NCI-H226 (cell line): ENCODE measurements at places on chromosomes 16 and 17.

DNA sequence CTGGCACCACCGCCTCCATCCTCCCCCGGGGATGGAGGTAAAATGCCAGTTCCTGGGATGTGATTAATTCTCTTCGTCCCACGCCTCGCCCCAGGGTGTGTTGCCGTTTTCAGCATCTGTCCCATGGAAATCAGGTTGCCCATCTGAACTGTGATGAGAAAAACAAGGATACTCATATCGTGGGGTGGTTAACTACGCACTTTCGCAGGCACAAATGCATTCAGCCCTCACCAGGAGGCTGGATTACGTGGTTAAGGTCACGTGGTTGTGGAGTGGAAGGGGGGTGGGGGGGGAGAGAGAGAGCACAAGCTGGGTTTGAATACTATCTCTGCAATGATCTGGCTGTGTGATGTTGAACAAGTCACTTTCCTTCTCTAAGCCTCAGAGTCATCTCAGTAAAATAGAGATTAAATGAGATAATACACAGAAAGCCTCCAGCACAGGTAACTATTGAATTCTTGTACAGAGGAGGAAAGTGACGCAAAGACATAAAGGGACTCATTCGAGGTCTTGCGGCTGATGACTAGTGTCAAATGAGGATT, 74.7 kb downstream of the BMERB1 start:
- DNase-seq: no peak

DNA sequence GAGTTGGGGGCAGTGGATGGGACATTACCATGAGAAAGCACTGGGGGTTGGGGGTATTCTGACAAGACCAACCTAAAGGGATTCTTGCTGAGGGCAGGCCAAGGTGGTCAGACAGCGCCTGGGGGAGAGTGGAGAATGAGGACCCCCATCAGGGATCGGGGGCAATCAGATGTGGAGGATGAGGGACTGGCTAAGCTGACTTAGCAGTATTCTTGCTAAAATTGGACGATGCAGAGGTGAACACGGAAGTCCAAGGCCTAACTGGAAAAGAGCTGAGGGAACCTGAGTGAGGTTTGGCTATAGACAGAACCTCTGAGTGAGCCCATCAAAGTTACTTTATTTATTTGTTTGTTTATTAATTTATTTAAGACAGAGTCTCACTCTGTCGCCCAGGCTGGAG, 9.2 kb downstream of the QPRT start:
- DNase-seq: no peak

DNA sequence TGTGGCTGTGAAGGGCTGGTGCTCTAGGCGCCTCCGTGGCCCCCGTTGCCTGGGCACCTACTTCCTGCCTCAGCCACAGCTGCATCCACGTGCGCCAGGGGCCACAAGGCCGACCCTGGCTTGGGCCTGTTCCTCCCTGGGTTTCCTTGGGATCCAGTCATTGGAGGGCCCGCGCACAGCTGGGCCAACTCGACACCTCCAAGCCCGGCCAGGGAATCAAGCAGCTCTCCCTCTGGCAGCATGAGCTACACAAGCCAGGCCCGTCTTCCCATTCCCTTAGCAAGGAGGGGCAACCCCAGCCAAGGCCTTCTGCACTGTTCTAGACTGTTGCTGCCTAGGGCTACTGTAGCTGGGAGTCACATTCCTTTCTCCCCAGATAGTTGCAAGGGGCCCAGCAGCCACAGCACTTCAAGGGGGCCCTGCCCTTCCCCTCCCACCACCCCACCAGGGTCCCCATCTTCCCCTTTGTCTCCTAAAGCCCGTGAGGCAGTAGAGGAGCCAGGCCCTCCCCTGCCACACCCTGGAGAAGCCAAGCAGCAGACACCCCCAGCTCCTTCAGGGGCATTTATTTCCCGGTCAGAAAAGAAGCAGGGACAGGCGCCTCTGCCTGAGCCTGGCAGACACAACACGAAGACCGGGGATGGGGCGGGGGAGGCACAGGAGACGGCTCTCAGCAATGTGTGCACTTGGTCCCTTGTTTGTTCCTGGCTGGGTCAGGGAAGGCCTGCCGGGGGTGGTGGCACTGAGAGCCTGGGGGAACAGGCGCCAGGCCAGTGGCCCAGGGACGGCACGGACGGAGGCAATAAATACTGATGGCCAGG, 3.8 kb downstream of the ARHGDIA start:
- DNase-seq: peak; percentile 46

GRCh38 chr17:51475730-51476129, 215.4 kb downstream of the UTP18 start:
- DNase-seq: no peak

GRCh38 chr17:40522961-40523310, 21.5 kb upstream of the TNS4 start:
- DNase-seq: no peak

- no peak for DNase-seq
Measured at GRCh38 chr16:79618692-79619050, 18.1 kb upstream of the MAF start.

- no peak for DNase-seq
Measured at GRCh38 chr17:73274490-73274889, 12.8 kb upstream of the CPSF4L start.

DNA sequence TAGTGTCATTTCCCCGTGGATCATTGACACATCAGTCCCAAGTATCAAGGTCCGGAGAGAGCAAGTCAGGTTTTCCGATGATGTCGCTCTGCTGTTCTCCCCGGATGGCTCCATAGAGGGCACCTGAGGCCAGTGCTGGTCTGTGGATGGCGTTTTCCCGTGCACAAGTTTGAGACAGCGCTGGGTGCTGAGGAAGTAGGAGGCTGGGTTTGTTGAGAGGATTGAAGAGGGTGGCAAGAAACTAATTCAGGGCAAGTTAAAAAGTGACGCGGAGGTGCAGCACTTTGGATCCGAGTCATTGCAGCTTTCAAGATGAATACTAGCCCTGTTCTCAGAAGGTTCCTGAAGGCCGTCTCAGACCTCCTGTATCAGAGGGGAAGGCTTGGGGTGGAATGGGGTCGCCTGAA, 7.7 kb downstream of the NUBP1 start:
- DNase-seq: no peak

- no peak for DNase-seq
Measured at GRCh38 chr16:10355589-10355988, 30.3 kb upstream of the ATF7IP2 start.
